ENCODE measurements at places on chromosomes 1 and 21.

DNA sequence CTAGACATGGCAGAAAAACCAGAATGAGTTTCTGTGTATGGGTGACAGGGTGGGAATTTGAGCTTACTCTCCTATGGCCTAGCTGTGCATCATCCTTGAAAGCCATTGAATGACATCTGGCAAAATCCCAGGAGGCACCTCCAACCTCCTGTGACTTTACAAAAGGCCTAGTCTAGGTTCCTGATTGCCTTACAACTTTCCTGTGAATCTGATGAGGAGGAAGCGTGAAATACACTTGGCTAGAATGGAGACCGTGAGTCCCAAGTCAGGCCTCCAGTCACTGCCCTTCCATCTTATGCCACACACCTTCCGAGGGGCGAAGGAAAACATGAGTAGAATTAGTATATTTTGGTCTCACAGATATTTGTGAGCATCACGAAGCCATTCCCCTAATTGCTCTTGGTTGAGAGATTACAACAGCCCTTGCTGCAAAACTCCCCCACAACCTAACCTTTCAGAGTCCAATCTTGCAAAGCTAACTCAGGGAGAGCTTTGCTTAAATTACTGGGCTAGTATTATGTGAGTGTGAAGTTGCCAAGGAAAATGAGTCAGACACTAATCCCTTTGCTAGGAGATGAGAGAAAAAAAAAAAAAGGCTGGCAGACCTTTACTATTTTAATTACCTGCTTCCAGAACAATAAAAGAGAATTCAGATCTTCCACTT, 36.3 kb upstream of the PAXBP1 start:
- no peak for DNase-seq

GRCh38 chr1:228852511-228853088, 117.3 kb downstream of the RHOU start:
- DNase-seq = no peak

DNA sequence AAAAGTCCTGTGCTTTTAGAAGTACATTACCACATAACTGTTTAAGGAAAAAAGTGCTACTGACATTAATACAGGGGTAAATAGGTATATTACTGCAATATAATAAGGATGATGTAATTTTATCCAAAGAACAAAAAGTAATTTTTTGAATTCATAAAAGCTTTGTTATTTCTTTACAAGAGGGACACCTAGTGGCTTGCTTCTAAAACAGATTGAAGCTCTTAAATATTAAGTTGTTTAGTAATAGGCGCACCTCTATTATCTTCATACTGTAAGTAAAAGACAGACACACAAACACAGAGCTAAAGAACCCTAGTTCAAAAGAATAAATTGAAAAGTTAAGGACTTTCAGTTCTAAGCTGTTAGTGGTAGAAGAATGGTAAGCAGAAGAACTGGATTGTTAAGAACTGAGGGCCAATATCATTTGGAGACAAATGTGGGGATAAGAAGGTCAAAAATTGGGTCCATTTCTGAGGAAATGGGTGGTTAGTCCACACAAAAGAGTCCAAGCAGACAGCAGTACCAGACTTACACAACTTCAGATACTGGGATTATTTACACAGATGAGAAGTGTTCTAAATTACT, 15.4 kb downstream of the ZNHIT6 start:
- DNase-seq = no peak

DNA sequence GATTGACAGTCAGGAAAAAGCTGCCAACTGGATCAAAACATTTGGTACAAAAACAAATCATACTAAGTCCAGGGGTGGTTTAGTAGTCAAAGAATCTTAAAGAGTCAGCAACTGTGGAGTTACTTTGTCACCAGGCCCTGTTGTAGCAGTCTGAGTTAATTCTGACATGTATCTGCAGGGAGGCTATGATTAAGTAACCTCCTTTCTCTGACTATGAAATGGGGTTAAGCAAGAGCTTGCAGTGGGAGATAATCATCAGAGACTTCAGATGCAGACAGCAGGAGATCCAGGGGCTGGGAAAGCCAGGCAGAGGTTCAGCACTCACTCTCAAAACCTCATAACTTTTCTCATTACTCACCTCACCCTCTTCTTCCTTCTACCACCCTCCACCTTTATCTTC, 99.2 kb upstream of the BTG3 start:
- no peak for DNase-seq

- no peak for DNase-seq
Measured at GRCh38 chr1:28286111-28286510, 26.8 kb downstream of the SESN2 start.

DNA sequence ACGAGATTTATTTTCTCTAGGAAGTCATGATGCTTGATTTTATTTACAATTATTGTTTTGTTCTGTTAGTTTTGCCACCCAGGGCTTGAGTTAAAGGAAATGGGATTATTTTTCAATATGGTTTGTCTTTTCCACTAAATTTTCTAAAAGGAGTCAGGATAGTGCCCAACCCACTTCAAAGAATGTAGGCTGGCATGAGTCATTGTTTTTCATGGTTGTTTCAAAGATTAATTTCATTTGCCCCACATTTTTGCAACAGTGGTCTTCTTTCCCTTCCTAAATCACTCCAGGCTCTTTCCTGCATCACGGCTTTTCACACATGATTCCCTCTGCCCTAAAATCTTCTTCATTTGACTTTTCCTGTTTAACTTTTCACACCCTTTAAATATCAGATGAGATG, 2.5 kb downstream of the SLAMF6 start:
- DNase-seq = no peak

DNA sequence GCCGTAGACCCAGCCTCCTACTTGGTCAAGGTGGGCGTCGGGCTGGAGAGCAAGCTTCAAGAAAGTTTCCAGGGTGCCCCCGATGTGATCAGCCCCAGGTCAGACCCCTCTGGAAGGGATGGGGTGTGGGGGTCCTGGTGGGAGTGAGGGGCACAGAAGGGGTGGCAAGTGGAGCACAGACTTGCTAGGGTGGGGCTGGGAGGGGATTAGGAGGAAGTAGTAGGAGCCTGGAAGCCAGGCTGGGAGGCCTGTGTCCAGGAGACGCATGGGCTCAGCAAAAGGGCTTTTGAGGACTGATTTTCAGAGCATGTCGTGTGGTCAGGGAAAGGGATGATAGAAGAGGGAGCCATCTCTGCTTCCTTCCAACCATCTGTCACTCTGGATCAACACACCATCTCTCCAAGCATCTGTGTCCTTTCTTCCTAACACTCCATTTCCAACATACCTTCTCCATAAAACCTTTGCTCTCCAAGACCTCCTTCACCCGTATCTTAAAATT, 8.5 kb downstream of the TRIM46 start:
- DNase-seq = no peak

DNA sequence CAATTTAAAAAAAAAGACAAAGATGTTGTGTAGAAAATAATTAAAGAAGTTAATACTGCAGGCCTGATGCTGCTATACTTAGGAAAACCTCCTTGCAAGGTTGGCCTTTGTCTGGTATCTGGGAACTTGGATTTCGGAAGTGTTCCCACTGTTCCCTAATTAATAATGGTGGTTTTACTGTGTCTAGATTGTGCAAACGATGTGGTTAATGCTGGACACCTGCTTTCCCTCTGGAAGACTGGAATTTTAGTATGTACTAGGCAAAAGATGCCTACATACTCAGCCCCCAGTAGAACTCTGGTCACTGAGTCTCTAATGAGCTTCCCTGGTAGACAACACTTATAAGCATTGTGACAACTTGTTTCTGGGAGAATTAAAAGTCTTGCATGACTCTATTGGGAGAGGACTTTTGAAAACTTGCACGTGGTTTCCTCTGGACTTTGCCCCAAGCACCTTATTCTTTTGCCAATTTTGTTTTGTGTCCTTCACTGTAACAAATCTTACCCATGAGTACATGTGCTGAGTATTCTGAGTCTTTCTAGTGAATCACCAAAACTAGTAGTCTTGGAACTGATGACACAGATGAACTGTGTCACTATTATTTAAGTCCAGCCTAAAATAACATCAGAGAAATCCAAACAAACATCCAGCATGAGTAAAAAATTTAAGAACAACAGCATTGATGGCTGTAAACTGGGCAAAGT, 40.4 kb downstream of the LIN9 start:
- no peak for DNase-seq

DNA sequence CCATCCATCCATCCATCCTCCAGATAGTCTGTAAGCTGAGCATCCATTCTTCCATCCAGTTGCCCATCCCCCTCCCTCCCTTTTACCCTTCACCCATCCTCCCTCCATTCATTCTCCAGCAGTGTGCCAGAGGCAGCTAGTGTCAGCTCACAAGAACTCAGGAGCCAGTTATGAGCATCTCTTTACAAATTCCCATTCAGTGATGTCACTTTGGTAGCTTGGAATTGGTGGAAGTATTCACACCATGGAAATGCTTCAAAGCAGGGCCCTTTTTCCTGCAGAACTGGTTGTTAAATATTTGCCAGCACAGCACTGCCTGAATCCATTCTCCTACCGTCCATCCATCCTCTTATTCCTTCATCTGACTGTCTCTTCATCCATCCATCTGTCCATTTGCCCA, 72.5 kb downstream of the ARHGEF10L start:
- DNase-seq = no peak

DNA sequence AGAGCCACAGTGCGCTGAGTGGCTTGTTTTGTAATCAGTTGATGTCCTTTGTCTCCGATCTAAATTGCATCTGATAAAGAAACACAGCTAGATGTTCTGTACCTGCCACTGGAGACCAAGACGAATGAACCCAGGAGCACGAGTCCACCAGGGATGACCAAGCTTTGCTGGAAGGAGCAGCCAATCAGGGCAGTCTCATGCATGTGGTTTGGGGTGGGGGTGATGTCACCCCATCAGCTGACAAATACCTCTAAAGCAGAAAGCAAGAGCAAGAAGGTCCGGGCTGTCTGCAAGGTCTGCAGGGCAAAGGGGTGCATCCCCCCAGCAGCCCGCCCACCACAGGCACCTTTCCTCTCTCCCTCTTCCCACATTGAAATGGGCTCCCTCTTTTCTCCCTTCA, 653.8 kb downstream of the AJAP1 start:
- DNase-seq = no peak

DNA sequence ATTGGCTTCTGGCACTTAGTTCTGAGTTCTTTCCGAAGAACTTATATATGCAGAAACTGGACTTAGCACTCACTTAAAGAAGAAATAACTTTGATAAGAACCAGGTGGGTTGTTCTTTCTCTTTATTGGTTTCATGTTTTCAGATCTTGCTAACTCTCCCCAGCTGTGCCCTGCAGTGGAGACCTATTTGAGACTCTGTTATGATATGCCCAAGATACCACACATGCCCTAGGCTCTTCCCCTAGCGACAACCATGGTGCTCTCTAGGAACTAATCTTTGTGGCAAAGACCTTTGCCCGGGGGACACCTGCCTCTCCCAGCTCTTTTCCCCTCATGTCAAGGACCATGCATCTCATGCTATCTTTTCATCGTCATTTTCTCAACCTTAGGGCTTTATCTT, 128.8 kb downstream of the PBX1 start:
- DNase-seq = no peak

DNA sequence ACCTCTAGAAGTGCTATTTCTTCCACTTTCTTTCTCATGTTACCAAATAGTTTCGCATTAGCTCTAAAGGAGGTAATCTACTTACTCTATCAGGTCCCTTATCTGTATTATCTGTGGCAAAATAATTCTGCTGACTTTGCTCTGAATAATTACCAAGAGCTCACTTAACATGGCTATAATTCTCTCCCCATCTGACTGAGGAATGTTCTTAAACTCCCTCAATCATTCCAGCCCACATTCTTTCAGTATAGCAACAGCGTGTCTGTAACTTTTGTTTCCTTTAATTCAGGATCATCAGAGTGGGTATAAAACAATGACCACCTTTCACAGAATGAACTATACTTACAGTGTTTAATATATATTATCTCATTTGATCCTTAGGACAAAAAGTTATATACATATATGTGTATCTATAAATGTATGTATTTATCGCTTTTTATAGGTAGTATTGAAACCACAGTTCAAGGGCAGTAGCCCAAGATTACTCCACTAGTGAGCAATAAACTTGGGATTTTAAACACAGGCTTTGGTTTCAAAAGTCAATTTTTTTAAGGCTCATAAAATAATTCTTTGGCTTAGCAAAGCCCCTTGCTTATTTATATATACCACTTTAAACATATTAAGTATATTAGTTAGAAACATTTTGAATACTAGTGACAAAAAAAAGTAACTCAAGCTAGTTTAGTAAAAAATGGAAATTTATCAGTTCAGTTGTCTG, 36.1 kb upstream of the ST6GALNAC3 start:
- DNase-seq = no peak

- no peak for DNase-seq
Measured at GRCh38 chr1:15918962-15919715, 56.8 kb downstream of the ZBTB17 start.

- DNase-seq = no peak
Measured at GRCh38 chr1:59223198-59223597, 73.7 kb upstream of the FGGY start.

GRCh38 chr21:38751379-38752050, 54.2 kb upstream of the ETS2 start:
- DNase-seq = no peak

DNA sequence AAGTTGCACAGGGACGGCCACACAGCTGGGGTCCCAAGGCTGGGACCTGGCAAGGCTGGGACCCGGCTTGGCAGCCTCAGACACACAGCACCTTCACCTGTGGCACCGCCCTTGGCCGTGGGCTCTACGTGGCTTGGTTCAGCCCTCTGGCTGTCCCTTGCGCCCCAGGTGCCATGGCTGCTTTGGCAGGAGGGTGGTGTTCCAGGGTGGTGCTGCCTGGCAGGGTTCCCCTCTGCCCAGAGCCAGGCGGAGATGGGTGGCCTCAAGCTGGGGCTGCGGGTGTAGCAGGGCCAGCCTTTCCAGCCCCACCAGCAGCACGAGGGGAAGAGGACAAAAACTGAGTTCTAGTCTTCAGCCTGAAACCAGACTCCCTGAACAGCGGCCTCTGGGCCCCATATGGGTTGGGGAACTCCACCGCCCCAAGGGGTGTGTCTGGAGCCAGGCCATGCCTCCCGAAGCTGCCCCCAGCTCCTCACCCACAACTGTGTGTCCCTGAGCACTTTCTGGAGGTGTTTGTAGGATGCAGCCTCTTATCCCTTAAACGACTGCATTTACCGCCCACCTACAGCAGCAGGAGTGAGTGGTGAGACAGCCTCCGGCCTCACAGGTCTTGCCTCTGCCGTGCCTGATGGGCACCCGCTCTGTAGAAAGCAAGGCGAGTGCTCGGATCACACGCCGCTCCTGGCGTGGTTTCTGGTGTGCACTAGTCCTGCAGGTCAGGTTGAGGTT, 92.3 kb downstream of the PDE9A start:
- DNase-seq = no peak
